ENCODE measurements at places on chromosomes 7 and 10.

DNA sequence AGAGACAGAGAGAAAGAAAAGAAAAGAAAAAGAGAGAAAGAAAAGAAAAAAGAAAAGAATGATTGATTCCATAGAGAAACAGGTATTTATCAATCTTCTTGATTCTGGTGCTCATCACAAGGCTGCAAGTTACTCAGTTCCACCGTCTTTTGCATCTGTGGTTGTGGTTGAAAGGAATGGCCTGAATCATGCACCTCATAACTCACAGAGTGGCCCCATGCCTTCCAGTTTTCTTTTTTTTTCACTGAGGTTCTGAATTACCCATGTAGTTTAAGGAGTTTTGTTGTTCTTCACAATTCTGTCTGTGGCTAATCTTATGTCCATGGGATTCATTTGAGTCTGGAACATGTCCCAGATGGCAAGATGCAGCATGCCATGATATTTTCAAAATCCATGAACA lies 156.0 kb downstream of the ZNF33B start:
- no peak for DNase-seq

DNA sequence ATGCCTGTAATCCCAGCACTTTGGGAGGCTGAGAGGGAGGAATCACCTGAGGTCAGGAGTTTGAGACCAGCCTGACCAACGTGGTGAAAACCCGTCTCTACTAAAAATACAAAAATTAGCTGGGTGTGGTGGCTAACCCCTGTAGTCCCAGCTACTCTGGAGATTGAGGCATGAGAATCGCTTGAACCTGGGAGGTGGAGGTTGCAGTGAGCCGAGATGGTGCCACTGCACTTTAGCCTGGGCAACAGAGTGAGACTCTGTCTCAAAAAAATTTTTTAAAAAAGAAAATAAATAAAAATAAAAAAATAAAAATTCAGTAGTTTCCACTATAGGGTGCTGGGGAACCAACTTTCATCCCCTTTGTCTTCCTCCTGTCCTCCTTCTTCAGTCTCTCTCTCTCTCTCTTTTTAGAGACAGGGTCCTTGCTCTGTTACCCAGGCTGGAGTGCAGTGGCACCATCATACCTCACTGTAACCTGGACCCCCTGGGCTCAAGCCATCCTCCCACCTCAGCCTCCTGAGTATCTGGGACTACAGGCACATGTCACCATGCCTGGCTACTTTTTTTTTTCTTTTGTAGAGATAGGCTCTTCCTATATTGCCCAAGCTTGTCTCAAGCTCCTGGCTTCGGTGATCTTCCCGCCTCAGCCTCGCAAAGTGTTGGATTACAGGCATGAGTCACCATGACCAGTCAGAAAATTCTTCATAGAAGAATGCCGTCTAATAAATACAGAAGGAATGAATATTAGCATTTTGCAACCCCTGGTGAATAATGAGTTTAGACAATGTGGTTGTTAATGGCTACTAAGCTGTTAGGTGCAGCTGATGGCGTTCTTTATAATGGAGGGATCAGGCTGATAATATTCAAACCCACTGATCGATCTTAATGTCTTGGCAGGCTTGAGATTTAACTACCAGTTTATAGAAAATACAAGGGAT lies 20.6 kb downstream of the RBM20 start:
- no peak for DNase-seq

DNA sequence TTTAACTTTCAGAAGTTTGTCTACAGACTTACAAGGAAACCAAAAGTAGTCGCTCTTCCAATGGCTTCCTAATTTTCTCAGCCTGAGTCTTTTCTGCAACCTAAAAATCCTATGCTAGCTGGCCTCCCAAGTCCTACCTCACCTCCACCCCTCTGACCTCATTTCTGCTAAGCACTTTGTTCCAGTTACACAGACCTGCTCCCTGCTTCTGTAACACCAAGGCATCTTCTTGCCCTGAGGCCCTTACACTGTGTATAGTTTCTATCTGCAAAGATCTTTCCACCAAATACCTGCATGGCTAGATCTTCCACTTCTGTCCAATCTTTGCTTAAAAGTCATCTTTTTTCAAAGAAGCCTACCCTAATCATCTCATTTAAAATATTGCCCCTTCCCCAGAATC lies 1.9 kb upstream of the SNX13 start:
- DNase-seq, result no peak

- DNase-seq, result no peak
These were observed 64.7 kb downstream of the DIP2C start for GRCh38 chr10:624605-625332.

DNA sequence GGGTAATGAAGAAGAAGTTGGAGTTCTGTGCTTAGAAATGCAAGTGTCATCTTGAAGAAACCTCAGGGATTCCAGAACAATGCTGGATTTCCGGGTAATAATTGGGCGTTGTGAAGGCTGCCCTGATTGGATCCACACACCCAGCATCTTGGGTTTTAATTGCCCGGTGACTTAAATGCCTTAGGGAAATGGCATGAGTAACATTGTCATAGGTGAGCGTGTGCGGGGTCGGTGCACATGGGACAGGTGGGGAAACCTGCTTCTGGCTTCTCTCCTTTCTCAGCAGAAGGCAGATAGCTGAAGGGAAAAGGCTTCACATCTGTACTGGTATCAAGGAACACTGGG lies 15.2 kb upstream of the CAMK1D start:
- no peak for DNase-seq

GRCh38 chr7:25105911-25106310 lies 19.1 kb downstream of the CYCS start:
- no peak for DNase-seq

DNA sequence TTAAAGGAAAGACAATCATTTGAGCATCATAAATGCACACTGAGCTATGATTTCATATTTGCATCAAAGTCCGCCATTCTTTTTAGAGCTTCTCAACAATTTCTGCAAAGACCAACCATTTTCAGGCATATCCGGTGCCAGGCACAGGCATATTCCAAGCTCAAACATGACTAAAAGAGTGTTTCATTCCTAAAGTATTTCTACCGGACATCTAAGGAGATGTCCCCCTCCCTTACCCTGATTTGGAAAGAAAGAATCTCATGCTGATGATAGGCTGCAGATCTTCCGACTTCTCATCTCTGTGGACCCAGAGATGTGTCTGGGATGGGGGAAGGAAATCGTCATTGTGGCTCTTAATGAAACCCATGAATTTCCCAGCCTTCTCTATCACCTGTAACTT lies 600.5 kb upstream of the MGMT start:
- no peak for DNase-seq

DNA sequence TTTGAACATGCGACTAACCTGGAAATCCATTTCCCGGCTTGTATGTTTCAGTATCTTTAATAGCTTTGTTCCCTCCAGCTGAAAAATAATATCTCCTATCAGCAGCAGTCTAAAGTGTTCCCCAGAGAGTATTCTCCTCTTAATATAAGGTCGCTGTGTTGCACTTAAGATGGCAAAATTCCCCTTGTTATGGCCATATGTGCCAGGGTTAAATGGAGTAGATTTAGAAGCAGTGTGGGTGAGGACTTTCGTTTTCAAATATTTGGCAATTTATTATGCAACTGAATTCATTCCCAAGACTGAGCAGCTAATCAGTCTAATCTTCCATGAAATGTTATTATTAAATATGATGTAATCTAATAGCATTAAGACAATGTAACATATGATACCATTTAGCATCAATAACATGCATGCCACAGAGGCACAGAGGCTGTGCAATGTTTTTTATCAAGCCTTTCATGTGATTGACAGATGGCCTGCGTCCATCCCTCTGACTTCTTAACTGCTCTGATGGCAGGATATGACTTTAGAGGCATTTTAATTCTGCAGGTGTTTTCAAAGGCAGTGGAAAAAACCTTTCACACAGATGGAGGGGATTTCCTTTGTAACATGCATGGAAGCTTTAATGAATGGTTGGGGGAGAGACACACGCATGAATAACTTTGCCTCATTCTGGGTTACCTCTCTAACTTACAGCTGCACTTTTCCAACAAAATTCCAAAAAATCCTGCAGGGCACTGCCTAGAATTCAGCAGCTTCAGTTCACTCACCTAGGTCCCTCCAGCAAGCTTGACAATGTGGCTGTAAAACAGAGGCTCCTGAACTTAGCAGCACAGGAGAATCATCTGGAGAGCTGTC lies 55.1 kb upstream of the ZPBP start:
- DNase-seq, result peak; percentile 19

DNA sequence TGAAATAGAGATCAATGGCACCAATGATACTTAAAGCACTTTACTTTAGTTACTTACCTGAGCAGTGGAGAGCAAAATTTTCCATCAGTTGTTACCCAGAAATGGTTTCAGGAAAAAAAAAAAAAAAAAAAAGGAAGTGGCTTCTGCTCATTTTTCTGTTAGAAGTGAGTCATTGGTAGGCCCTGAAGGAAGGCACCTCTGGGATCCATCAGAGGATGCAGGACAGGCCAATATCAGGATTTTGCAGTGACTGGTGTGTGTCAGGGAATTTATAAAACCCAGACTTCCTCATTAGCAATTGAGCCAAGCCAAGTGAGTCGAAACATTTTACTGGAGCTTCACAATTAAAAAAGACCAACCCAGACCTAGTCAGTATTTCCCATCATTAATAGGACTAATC lies 2.3 kb upstream of the SMIM30 start:
- DNase-seq, result no peak

DNA sequence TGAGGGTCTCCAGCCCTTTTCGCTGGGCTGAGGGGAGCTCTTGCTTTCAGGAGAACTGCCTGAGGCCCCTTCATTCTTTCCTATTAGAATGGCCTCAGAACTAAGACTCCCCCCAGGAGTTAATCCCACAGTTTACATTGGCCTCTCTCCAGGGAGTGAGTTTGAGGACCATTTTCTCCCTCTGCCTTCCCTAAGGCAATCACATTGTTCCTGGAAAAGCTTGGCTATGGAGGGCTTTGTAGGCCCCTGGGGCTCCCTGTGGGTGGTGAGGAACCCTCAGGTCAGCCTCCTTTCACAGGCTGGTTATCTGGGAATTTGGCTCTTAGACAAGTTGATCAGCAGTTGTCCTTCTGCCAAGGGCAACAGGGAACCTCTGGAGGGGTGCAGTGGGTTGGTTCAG lies 343.7 kb downstream of the RPS24 start:
- no peak for DNase-seq

GRCh38 chr10:77478962-77479359 lies 158.6 kb downstream of the KCNMA1 start:
- DNase-seq, result no peak

DNA sequence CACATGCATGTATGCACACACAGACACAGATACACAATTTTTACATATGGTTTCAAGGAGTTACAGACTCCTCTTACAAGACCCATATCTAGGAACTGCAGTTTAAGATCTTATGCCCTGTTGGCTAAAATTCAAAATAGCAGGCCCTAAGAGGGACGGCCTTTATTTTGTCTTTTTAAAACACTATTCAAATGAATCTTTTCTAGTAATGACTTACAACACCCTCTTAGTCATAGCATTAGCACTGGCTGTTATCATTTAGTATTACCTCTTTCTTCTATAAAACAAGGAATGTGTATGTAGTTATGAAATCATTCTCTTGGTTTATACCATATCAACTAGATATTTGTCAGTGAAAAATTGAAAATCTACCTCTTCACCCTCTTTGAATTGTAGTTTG lies 15.3 kb downstream of the PAPSS2 start:
- no peak for DNase-seq

- no peak for DNase-seq
These were observed 12.8 kb downstream of the CFTR start for GRCh38 chr7:117492649-117493048.

DNA sequence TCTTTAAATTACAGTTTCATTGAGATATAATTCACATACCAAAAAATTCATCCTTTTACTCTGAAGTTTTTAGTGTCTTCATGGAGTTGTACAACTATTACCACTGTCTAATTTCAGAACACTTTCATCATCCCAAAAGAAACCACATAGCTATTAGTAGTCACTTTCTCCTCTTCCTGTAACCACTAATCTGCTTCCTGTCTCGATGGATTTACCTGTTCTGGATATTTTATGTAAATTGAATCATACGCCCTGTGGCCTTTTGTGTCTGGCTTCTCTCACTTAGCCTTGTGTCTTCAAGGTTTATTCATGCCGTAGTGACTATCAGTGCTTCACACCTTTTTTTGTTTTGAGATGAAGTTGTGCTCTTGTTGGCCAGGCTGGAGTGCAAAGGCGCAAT lies 135.5 kb downstream of the DOCK1 start:
- DNase-seq, result no peak

GRCh38 chr10:70661623-70662361 lies 10.5 kb upstream of the ADAMTS14 start:
- DNase-seq, result no peak

GRCh38 chr10:112792487-112793201 lies 157.4 kb upstream of the TCF7L2 start:
- no peak for DNase-seq

GRCh38 chr10:71203716-71204115 lies 8.7 kb upstream of the UNC5B start:
- no peak for DNase-seq

DNA sequence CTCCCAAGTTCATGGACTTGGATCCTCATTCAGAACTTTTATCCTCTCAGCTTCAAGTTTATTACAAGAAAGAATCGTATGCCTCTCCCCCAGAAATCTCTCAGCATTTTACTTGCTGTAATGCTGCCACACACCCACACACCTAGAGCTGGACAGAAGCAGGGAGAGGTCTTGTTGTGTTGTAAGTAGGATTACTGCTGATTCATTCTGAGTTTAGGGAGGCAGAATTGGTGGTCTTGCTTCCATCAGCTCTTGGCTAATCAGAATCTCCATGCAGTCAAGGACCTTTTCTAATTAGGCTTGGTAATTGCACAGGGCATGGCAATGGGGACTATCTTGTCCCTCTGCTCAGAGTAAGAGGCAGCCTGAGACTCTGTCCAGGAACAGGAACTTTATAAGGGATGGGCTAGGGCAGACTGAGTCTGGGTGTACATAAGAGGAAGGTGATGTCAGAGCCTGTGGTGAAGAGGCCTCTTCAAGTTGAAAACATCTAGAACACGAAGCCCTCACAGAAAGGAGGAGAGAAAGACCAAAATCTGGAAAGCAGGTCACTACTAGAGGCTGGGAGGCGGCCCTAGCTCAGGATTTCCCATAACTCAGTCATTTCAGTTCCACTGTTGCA lies 7.0 kb upstream of the PTPRE start:
- DNase-seq, result no peak
